ENCODE measurements at places on chromosomes 3 and 15. TPM values are rescaled to one million over a fixed set of nuclear protein-coding genes. Genes with fewer than 3 reads are reported as not detected.
A peak's percentile ranks its signal among the peaks of the same experiment; 100 is the strongest.

Gene HACD3
- 93.8 TPM for total RNA-seq

Gene INSYN1
- total RNA-seq = 0.02 TPM

DNA sequence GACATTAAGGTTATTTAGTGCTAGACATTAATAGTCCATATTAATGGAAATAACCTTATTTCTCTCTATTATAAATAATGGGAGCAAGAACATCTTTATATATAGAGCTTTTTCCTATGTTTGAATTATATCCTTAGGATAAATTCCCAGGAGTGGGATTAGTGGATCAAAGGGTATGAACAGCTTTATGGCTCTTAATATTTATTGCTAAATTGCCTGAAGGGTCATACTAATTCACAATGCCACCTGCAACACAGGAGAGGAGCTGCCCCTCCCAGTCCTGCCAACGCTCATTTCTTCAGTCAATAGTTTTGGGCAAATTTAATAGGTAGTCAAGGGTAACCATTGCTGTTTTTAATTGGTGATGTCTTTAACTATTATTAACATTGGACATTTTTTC, 48.9 kb upstream of the POLR2M start:
- no peak for DNase-seq

- no peak for DNase-seq
Measured at GRCh38 chr15:45133561-45133920, 3.7 kb downstream of the DUOX1 start.

GRCh38 chr3:140388202-140388922, 289.5 kb upstream of the TRIM42 start:
- DNase-seq = no peak

GRCh38 chr3:150495563-150496168, 50.6 kb downstream of the SERP1 start:
- DNase-seq = peak; percentile 37

Gene NIT2
- 61.9 TPM for total RNA-seq

Gene DCBLD2
- 54.1 TPM for total RNA-seq

- peak; percentile 15 for DNase-seq
Measured at GRCh38 chr15:40238532-40239403, at the start of gene PAK6. Gene PAK6, plus strand, starts transcription at chr15:40239063. Its CDS starts 25,723 bp downstream, at chr15:40264786.
